Caki2 (cell line): ENCODE measurements at places on chromosomes 3 and 15. TPM values are rescaled to one million over a fixed set of nuclear protein-coding genes. Genes with fewer than 3 reads are reported as not detected.
A peak's percentile ranks its signal among the peaks of the same experiment; 100 is the strongest.

The LXN gene
- 44.8 and 73.9 TPM in 2 replicates for total RNA-seq

The P2RY1 gene
- 0.07 TPM in 1 of 2 replicates, not detected in the other for total RNA-seq

DNA sequence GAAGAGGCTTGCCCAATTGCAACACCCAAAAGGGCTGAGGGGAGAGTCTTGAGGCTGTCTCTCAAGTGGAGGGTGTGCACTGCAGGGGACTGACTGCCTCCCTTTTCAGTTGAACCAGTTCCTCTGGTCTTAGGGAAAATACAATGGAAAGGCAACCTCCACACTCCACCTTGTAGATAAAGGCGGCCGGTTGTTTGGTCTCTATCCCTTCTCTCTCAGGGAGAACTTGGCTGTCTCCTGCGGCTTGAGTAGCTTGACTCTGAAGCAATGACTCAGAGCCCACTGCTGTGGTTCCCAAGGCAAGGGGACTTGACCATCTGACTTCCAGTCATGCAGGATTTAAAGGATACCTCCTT is 143.2 kb upstream of the UMPS start:
- DNase-seq: no peak

DNA sequence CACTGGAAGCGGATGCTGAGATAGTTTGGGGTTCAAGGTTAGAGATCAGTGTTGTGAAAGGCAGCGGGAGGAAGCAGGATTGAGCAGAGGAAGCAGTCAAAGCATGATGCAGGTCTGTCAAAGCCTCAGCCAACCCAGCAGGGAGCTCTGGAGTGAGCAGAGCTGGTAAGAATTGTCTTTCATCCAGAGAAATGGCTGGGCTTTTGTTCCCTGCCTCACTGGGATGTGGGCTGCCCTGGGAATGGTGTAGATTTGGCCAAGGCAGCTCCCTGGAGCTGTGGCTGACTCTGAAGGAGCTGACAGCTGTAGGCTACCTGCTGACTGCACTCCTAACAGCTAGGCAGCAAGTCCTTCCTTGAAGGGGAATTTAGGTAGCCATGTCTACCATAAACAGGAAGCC is 61.9 kb upstream of the STXBP5L start:
- DNase-seq: no peak

GRCh38 chr3:21170964-21171363 is 580.0 kb downstream of the ZNF385D start:
- DNase-seq: peak; percentile 6

The APOD gene
- total RNA-seq: not detected in 2 replicates

- no peak for DNase-seq
Measured at GRCh38 chr3:24385012-24385615, 109.5 kb downstream of the THRB start.

DNA sequence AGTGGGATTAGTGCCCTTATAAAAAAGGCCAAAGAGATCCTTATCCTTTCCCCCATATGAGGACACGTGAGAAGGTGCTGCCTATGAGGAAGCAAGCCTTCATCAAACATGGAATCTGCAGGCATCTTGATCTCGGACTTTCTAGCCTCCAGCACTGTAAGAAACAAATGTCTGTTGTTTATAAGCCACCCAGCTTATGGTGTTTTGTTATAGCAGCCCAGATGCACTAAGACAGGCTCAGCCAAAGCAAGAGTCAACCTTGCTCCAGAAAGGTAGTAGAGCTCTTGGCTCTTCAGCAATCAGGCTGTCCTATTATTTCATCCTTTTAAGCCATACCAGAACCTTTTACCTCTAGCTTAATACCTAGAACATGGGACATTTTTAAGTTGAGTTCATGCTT is 12.3 kb upstream of the TNIK start:
- no peak for DNase-seq

- no peak for DNase-seq
Measured at GRCh38 chr3:101423984-101424888, 88.8 kb downstream of the SENP7 start.

- peak; percentile 62 for DNase-seq
Measured at GRCh38 chr3:171806200-171807128, 3.8 kb downstream of the PLD1 start.

DNA sequence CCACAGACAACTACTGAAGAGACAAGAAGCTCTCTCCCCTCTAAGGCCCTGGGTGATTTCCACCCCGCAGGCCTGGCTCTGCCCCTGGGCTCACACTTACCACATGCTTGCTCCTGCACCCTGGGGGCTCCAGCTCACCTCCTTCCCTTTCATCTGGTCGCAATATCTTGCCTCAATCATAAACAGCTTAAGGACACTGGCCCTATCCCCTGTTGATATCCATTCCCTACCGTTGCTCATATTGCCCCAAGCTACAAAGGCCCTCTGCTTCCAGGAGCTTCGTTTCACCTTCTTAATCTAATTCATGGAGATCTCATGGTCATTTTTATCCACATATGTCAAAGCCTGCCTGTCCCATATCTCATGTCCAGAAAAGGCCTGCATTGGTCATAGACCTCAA is 46.0 kb upstream of the TSEN2 start:
- no peak for DNase-seq

DNA sequence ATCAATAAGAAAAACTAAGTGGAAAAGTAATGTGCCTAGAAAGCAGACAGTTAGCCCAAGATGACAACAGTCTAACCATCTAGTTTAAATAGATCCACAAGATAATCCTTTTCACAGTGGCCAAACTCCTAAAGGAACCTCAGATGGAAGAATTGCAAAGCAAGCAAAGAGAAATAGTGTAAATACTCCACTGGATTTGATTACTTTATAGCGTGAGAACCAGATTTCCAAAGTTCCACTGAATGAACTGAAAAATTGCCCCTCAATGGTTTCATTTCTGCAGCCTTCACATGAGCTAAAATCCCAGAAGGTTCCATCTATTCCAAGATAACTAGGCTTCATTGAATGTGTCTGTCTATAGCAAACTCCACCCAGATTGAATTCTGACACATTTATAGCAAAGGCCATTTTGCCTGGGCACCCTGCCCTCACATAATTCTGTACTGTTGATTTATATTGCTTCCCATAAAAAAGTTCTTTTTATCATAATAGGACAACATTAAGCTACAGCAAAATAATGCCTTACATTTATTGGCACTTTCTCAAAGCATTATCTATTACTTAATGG is 129.7 kb upstream of the THBS1 start:
- no peak for DNase-seq
